NCI-H1105 treated with DMSO at 0.1 percent for 48 hours (cell line): ENCODE measurements at places on chromosomes 7 and 10.

DNA sequence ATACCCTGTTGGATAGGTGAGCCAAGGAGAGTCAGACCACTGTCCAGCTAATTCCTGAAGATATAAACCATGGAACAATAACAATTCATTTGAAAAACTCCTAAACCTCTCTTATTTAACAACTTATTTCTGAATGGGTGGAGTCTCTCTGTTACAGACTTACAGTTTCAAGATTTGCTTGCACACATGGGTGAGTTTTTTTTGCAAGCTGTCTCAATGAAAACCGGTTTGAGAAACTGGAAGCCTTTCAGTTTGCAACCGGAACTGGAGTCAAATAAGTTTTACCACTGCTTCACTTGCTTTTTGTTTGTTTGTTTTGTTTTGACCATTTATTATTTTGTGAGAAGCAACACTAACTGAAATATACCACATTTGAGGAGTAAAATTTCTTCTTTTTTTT, 243.8 kb downstream of the MTERF1 start:
- DNase-seq = no peak

DNA sequence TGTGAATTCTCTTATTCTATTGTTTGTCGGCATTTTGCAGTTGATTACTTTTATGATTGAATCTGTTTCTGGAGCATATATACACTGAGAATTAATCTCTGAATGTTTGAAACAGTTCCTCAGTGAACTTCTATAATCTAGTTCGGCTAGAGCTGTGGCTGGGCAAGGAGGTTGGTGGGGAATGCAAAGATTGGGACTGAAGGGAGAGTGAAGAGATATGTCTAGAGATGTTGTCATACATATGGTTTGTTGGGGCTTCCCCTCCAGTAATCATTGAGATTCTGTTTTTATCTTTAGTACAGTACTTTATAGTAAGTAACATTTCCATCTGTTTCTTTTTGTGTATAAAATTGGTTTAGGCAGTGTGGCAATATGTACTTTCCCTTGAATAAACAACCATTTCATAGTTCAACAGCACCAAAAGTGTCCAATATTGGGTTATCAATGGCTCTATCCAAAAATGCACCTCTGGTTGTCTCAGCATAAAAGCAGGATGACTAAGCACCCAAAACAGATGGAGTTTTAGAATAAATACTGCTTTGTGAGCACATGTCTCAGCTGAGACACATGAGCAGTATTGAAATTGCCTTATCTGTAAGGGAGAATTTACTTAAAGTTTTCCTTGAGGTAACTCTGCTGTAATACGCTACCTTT, 36.7 kb downstream of the WAC start:
- DNase-seq = no peak

- DNase-seq = no peak
Measured at GRCh38 chr10:64959883-64960282, 1438.7 kb downstream of the REEP3 start.

- DNase-seq = no peak
Measured at GRCh38 chr10:93752761-93753160, 5.0 kb upstream of the LGI1 start.

- DNase-seq = no peak
Measured at GRCh38 chr10:110680273-110681020, 36.3 kb downstream of the RBM20 start.

DNA sequence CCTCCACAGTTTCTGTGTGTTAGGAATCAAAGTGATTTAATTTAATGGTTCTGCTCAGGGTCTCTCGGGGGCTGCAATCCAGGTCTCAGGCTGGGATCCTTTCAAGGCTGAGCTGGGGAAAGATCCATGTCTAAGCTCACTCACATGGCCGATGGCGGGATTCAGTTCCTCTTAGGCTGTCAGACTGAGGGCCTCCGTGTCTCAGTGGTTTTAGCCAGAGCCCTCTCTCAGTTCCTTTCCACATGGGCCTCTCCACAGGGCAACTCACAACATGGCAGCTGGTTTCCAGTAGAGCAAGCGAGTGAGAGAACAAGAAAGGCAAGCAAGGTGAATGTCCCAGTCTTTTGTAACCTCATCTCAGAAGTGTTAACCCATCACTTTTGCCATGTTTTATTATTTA, 26.9 kb downstream of the CAV1 start:
- no peak for DNase-seq

DNA sequence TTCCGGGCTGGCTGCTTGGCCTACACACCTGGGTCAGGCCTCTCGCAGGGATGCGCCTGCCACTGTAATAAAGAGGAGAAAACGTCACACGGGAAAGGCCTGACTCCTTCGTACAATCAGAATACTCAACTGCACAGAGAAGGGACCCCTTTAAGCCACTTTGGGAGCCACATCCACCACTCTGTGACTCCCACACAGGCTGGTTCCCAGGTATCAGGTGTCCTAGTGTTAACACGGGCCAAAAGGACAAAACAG, 5.8 kb upstream of the ZNF736 start:
- no peak for DNase-seq

- no peak for DNase-seq
Measured at GRCh38 chr7:1806354-1806753, 136.3 kb downstream of the ELFN1 start.

- DNase-seq = no peak
Measured at GRCh38 chr10:7306147-7306546, 104.7 kb downstream of the SFMBT2 start.

- no peak for DNase-seq
Measured at GRCh38 chr10:517241-517830, 172.1 kb downstream of the DIP2C start.

GRCh38 chr7:24860611-24861010, 103.3 kb upstream of the GSDME start:
- no peak for DNase-seq

- no peak for DNase-seq
Measured at GRCh38 chr7:26461518-26461917, 169.9 kb downstream of the SNX10 start.

- no peak for DNase-seq
Measured at GRCh38 chr7:101465576-101466196, 103.0 kb downstream of the COL26A1 start.

GRCh38 chr7:71706597-71706975, 574.6 kb downstream of the GALNT17 start:
- no peak for DNase-seq

- no peak for DNase-seq
Measured at GRCh38 chr10:62590306-62590705, 214.2 kb upstream of the ADO start.

DNA sequence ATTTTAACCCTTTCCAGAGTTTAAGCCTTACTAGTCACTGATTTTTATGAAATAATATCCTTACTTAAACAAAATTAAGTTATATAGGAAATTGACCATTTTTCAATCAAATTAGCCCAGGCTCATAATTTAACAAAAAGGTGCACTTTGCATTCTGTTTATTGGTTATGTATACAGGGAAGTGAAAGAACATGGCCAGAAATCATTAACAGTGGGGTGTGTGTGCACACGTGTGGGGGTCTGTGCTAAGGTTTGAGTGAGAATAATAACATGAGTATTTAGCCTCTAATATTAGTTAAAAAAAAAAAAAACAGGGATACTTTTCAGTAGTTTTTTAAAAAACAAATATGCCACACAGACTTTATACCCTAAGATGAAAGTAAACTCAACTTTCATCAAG, 510.5 kb upstream of the PFKP start:
- DNase-seq = no peak

- DNase-seq = no peak
Measured at GRCh38 chr7:79282882-79283602, 170.4 kb downstream of the MAGI2 start.

GRCh38 chr7:96218664-96219243, 103.1 kb downstream of the SLC25A13 start:
- DNase-seq = no peak

DNA sequence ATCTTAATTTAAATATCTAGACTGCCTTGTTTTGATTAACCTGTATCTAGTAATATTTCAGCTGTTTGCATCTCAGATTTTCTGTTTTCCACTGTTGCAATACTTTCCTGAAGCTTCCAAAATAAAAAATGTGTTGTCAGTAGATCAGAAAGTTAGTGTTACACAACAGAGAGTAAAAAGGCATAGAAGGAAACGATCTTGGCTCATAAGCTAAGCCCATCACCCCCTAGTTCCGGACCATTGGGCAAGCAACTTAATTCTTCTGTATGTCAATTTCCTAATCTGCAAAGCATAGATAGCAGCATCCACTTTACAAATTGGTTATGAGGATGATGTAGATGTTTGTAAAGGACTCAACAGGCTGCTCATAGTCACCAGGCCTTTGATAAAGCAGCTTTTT, 4.4 kb downstream of the PON3 start:
- no peak for DNase-seq

DNA sequence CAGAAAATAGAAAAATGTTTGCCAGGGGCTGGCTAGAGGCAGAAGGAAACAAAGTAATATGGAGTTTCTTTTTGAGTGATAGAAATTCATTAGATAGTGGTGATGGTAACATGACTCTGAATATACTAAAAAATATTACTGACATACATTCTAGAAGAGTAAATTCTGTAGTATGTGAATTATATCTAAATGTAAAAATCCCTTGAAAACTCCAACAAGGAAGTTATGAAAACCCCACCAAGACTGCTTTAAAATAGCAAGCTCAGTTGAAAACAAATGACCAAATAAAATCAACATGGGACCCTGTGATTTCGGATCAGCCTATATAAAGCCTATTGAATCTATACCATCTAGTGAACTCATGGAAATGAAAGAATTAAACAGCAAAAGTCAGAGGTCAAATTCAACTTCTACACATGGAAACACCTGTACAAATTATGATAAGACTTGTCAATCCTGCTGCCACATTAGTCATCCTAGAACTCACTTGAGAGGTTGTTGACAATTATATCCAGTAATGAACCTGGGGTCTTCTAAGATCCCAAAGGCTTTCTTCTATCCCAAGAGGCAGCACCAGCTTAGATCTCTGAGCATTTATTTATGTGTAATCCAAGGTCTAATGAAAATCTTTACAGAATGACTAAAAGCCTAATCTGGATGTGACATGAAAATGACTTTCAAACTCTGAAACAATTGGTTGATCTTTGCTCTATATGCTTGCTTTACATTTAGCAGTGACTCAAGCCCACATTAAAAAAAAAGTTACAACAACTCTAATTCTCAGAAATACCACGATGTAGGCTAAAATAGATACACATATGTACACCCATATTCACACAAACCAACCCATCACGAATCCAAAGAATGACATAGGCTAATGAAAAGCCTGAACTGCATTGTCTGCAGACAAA, 59.3 kb downstream of the OSBPL3 start:
- no peak for DNase-seq

DNA sequence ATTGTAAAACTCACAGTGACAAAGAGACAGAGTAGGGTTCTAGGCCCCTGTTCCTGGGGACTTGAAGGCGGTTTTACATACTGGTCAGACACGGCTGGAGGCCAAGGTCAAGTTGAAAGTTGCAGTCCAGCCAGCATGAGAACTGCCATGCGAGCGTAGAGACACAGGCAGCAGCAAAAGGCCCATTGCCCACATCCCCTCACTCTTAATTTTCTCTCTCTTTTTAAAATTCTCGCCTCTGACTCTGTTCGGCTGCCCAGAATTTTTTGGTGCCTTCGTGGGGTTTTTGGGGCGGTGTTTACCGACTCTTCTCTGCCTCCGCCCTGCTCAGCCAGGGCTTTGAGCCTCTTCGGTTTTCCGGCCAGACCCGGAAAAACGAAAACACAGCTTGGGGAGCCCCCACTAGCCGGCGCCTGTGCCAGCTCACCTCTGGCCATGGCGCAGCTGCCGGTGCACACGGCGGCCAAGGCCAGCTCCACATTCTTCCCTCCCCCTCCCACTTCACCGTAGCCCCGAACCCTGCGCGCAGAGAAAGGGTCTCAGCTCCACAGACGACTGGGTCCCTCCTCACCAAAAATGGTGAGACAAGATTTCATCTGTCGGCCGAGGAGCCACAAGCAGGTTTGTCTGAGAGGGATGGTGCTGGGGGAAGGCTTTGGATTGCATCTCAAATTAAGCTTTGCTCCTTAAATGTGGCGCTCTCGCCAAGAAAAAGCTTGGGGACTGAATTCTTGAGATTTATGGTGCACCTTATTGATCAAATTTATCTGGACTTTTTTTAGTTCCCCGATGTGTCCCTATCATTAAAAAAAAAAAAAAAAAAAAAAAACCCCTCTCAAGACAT, 2.3 kb upstream of the HOXA13 start:
- no peak for DNase-seq

DNA sequence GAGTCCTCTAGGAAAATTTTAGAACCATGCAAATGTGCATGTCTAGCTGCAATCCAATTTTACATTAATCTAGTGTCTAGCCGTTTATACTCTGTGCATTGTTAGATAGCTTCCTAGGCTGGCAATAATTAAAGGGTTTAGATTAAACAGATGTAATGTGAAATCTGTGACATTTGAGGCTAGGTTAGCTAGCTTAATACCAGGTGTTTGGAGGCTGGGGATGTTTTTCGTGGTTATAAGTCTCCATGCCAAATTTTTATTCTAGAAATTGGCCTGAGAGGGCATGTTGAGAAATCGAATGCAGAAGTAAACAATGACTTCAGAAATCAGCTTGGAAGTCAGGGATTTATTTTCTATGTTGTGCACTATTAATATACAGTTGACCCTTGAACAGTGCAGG, 94.2 kb downstream of the ST7 start:
- peak; percentile 53 for DNase-seq

- peak; percentile 88 for DNase-seq
Measured at GRCh38 chr7:16357921-16358320, 63.4 kb downstream of the CRPPA start.

DNA sequence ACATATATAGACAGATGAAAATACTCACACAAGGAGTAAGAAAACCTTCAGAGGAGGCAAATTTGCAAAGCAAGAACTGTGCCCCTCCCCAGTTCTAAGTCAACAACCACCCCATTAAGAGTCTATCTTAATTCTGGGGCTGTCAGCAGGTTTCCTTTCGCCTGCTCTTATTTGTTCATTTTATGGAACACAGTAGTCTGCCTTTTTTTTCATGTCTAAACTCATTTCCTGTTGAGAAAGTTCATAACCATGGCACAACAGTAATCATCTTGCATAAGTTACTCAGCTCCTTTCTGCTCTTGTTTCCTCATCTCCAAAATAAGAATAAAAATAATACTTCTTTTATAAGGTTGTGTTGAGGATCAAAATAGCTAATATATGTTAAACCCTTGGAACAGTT, 25.8 kb upstream of the AMPH start:
- peak; percentile 9 for DNase-seq

DNA sequence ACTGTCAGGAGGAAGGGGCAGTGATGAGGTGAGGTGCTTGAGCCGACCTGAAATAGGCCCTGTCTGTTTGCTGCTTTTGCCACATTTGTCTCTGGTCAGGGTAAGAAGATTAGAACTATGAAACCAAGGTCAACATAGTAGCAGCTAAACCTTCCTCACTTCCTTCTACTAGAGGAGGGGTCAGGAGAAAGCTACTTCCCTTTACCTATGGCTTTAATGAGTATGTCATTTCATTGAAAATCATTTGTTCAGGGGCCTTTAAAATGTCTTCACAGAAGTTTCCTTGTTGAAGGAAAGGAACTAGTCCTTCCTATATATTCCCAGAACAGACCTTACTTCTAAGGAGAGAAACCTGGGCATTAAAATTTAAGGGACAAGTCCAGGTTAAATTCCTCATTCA, 19.0 kb downstream of the HYAL4 start:
- no peak for DNase-seq
